ENCODE measurements at places on chromosomes 12 and 14.

DNA sequence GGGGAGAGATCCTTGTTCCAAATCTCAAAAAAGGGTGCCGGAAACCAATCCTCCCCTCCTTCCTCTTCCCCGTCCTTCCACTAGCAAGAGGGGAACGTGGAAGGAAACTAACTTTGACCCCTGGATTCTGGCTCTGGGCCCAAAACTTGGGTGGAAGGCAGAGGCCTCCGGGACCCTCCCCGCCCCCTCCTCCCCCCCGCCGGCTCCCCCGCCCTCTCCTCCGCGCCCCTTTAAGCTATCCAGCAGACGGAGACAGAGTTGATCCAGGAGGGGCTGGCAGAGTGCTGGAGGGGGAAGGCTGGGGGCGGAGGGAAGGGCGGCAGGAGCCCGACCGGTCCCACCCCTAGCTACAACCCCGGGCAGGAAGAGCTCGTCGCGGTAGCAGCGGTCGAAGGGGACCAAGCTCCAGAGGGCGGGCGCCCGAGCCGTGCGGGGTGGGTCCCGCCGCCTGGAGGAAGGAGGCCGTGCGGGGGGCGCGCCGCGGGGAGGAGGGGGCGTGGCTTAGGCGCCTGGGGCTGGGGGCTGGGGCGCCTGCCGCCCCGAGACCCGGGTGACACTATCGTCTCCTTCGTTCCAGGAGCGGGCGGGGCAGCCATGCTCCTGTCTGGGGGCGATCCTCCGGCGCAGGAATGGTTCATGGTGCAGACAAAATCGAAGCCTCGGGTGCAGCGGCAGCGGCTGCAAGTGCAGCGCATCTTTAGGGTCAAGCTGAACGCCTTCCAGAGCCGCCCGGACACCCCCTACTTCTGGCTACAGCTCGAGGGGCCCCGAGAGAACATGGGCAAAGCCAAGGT, at the start of gene NYNRIN:
TSS of gene NYNRIN (plus strand) at position 351 of the 794 bp plus-strand sequence. CDS start at position 595, 244 bp downstream.
- no peak for DNase-seq

DNA sequence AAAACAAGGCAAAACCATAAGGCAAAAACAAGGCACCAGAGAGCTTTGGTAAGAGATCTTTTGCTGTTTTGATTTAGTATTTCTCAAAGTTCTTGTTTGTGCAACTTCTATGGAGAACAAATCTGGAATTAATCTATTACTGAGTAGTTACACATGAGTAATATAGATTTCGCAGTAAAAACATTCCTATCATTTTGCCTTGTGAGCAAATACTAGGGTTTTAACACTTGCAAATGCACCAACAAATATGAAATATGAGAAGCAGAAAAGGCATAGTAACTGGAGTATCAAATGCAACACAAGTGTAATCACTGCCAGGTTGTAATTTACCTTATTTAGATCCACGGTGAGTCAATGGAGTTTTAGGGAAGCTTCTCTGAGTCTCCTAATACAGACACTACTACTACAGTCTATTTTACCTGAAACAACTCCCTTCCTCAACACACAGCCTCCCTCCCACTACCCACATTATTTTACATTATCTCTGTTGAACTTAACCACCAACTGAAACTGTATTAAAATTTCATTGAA, 324.1 kb downstream of the FLRT2 start:
- no peak for DNase-seq

DNA sequence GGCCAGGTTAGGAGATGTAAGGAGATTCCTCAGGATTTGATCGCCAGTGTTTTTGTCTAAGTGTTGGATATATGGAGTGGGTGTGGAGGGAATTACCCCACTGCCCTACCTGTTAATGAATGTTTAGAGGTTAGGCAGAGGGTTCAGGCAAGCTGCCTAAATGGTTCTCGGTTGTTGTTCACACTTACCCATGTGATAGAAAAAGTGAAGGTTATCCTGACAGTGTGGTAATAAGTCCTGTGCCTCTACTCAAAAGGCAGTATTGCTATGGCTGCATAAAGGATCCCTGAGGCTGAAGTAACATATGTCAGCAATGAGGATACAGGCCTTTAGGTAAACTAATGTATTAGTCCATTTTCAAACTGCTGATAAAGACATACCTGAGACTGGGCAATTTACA, 112.0 kb downstream of the GPHN start:
- no peak for DNase-seq

DNA sequence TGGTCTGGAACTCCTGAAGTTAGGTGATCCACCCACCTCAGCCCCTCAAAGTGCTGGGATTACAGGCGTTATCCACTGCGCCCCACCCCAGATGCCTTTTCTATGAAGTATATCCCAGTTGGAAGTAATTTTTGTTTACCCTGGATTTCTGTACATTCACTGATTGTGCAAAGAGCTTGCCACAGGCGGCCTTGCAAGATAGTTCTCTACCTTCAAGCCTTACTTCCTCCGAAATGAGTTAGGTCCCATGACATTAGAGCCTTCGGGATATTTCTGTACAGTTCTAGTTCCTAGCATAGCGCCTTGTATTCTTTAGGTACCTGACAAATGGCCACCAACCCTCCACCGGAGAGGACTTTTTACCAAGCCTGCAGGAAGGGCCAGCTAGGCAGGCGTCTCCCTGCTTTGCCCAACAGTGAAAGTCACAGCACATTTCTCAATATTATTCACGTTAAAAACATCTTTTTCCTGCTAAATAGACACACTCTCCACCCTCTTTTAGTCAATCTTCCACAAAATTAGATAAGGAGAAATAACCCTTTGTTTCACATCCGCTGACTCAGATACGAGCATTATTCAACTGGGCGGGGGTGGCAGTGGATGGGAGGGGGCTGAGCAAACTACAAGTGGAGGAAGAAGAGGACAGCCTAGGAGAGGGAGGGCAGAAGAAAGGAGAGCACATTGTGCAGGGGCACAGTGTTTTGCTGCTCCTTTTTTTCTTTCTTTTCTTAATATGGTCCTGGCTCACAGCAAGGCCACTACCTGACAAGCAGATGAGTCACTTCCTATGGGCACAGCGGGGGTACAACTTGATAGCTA, 40.0 kb upstream of the CAPRIN2 start:
- peak; percentile 97 for DNase-seq

DNA sequence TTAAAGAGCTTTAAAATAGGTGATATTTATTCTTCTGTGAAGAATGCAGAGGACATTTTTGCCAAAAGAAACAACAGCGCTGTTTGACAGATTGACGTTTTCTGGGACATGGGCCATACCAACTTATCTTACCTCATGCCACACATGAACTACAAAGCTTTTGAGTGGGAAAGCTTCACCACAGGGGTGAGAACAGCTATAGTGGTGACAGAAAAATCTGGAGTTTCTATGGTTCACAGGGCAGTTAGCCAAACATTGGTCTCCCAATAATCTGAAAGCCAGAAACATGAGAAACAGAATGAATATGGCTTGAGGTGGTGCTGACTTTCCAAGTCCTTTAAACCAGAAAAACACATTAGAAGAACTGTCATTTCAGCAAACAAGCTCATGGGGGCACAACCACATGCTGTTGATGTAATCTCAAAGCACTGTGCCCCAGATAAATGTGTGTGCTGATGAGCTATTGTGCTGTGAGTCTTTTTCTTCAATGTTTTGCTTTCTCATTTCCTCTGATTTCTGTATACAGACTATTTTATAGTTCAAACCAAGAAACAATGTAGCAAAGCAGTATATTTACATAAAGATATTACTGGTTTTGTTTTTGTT, 905.4 kb downstream of the SLC16A7 start:
- DNase-seq = no peak

GRCh38 chr12:78096909-78097597, 266.4 kb downstream of the NAV3 start:
- DNase-seq = no peak

DNA sequence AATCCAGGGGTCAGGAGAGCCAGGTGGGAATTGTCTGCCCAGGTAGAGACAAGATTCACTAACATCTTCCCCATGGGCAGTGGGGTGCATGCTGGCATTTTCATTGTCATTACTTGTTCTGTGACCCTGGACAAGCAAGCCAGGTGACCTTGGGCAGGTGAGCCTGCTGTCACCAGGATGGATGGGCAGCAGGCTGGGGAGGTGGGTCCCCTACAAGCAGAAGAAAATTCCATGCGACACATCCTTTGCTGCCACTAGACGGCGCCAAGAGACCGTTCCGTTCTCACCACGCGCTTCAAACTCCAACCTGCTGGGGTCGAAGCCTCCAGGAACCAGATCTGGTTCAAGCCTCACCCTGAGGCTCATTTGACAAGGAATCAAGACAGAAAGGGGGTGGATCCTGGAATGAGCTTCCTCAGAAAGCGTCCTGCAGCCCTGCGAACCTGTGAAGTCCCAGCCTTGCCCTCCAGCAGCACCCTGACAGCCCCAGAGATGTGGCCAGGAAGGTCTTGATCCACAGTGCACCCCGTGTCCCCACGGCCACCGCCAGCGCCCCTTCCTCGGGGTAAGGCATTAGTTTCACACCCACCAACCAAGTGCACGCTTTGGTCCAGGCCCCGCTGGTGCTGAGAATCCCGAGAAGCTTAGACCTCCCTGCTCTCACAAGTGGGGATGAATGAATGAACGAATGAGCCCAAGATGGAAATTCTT, 3.2 kb upstream of the DYNC1H1 start:
- peak; percentile 54 for DNase-seq

GRCh38 chr12:125245581-125246557, 180.6 kb downstream of the AACS start:
- no peak for DNase-seq

DNA sequence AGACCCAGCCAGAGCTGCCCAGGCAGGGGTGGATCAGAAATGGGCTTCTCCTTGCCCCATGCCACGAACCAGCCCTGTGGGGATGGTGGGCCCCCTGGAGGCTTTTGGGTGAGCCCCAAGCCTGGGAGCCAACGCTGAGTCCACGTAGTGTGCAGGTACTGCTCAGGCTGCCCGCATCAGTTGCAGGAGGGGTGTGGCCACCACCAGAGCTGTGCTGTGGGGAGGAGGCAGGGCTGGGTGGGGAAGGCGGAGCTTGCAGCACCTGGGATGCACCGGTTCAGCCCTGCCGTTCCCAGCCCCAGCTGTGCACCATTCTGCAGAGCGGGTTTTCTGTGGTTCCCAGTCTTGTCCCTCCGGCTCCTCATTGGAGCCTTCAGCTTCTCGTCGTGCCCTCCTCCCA, 36.3 kb downstream of the IL31 start:
- DNase-seq = no peak

GRCh38 chr12:23687947-23688346, 261.5 kb downstream of the SOX5 start:
- DNase-seq = no peak

- no peak for DNase-seq
These were observed 81.3 kb downstream of the MED13L start for GRCh38 chr12:116196226-116196625.

- DNase-seq = no peak
These were observed 122.6 kb downstream of the ESRRB start for GRCh38 chr14:76498463-76498935.

Measured in RCC 7860 (cell line).